NT2/D1 (cell line): ENCODE measurements at places on chromosomes 1 and 21.

GRCh38 chr1:24992761-24993211 is 62.7 kb upstream of the RUNX3 start:
- no peak for DNase-seq

DNA sequence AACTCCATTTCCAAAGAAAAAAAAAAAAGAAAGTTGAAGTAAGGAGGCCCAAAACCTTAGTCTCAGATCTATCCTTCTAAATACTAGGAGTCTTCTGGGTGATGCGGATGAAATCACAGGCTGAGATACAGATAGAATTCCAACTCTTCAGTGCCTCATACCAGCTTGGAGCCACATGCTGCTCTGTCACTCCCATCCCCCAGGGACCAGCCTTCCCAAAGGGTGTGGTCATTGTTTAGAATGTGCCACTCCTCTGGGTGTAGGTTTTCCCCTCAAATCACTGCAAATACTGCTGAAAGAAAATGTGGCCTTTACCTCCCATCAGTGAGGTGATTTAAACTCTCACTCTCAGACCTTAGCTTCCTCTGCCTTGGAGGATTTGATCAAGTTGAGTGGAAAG is 112.9 kb downstream of the CDC7 start:
- no peak for DNase-seq

- DNase-seq: no peak
Observed at GRCh38 chr1:179288977-179289376, 4.6 kb upstream of the SOAT1 start.

DNA sequence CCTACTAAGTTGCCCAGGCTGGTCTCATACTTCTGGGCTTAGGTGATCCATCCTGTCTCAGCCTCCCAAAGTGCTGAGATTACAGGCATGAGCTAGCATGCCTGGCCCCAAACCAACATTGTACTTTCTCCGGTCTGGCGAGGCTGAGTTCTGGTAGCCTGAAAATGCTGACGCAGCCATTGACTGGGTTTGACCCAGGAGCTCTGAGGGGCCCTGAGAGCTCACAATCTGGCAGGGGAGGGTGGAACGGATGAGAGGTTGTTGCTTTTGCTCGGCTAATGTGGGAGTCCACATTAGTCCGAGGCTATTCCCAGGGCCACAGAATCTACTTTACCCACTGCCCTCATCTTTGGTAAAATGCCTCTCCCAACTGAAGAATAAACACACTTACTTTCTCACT is 35.1 kb upstream of the PARP1 start:
- DNase-seq: no peak
